Substantia nigra (tissue), 51 donors: ENCODE measurements at places on chromosomes 3 and 15.

DNA sequence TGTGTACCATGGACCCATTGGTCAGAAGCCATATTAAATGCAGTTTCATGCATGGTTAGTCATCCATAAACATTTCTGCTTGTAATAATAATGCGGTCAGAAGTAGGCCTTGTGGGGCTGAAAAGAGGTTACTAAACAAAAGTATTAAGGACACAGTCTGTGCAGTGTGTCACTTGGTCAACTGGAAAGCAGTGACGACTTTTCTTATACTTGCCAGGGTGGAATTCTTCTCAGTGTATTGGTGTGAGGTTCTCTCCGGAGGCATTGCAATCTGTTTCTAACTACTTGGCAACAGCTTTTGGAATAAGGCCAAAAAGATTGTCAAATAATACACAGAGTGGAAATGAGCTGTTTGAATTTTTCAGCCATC is 46.8 kb downstream of the CHL1 start:
- no peak for DNase-seq

DNA sequence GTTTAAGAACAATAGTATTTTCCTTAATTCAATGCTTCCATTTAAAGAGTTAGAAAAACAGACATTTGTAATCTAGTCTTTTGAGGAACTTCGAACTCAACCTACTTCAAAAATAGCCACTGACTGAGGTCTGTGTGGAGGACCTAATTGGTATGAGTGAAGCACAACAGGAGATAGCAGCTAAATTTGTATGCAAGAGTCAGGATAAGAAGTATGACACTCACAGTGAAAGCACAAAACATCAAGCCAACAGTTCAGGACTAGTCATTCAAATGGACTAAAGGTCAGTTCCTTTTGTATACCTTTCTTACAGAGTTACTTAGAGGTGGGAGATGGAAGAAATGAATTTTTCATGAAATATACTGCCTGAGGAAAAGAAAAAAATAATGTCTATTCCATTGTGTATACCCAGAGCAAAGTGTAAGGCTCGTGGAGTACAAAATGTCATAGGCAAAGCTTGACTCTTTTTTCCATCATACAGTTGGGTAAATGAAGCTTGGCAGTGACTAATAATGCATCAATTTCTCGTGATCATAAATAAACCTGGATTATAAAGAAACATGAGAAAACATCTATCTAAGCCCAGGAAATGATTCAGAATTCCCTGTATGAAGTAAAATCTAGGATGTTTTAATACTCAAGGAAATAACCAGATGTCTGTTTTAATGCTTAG is 1005.2 kb upstream of the CADM2 start:
- DNase-seq, result no peak

- DNase-seq, result no peak
These were observed 350.1 kb upstream of the ADAMTS9 start for GRCh38 chr3:65037861-65038260.

DNA sequence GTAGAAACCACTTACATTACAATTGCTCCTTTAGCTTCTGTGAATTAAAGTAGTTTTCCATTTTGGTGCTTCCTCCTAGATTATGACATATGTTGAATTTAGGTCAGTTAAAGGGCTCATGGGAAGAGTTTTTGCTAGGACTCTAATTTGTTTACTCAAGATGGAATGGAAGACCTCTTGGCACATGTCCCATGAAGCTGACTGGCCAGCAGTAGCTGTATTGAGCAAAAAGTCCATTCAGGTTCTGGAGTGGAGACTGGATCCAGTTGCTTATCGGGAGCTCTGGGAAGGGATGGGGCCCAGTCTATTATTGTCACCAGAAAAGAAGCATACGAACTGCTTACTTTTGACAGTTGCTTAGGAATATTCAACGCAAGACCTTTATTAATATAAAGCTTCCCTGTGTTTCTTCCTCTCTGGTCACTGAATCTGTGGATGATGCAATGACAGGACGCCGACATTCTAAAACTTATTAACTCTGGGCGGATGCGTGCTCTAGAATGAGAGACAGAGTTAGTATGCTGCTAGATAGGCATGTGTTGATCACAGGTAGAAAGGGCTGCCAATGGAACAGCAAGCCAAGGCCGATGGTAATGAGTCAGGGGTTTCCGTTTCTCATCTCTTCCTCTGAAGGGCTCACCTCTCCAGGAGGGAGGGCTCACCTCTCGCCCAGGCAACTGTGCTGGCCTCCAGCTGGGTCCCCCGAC is 155.8 kb downstream of the NR1D2 start:
- no peak for DNase-seq

- DNase-seq, result no peak
These were observed 181.6 kb downstream of the ROBO1 start for GRCh38 chr3:79586232-79586631.

- no peak for DNase-seq
These were observed 38.7 kb downstream of the THSD4 start for GRCh38 chr15:71153823-71154524.

DNA sequence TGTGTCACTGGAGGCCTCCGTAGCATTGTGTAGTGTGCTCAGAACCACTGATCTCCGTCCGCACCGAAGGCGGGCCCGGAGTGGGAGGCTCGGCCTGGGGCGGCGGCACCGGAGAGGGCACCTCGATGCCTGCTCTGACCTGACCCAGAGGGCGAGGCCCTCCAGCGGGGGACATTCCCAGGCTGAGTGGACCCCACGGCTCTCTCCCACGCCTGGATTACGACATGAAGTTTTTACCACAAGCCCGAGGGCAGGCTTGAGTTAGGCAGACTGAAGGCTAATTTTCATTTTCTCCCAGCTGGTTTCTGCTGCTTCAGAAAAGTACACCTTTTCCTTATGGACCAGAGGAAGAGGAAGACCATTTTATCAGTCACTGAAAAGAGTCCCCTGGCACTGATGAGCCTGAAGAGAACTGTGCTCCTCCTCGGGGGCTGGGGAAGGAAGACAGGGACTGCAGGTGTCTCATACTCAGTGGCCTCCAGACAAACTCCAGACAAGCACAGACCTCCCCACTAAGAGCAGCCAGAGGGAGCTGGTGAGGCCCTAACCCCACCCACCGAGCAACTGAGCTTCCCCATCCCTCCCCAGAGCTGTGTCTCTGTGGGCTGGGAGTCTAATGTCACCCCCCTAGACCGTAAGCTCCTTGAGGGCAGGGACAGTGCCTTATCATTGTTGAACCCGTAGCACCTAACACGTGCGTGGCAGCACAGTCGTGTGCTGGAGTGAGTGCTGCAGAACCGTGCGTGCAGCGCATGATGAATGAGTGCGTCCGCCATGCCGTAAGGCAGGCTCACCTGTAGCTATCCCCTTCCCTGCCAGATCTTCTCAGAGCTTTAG is 74.5 kb upstream of the BLM start:
- DNase-seq, result no peak

GRCh38 chr15:38668898-38669391 is 104.3 kb upstream of the RASGRP1 start:
- no peak for DNase-seq

- DNase-seq, result no peak
These were observed 130.8 kb downstream of the SNRK start for GRCh38 chr3:43417133-43417532.

- no peak for DNase-seq
These were observed 869 bp upstream of the TSC22D2 start for GRCh38 chr3:150407051-150407807.

GRCh38 chr15:88076328-88076727 is 180.2 kb downstream of the NTRK3 start:
- no peak for DNase-seq

DNA sequence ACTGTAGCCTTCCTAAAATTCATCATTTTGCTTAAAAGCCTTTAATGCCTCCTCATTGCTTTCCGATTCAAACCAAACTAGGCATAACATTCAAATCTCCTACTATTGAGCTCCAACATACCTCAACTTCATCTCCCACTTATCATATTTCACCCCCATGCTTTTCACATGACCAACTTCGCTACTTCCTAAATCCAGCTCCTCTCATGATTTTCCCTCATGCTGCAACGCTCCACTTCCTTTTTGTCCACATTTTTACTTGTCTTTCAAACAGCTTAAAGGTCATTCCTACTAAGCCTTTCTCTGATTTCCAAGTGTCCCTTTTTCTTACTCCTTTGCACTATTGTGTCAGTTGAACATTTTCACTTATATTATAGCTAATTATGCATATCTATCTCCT is 20.3 kb upstream of the ANXA2 start:
- no peak for DNase-seq

DNA sequence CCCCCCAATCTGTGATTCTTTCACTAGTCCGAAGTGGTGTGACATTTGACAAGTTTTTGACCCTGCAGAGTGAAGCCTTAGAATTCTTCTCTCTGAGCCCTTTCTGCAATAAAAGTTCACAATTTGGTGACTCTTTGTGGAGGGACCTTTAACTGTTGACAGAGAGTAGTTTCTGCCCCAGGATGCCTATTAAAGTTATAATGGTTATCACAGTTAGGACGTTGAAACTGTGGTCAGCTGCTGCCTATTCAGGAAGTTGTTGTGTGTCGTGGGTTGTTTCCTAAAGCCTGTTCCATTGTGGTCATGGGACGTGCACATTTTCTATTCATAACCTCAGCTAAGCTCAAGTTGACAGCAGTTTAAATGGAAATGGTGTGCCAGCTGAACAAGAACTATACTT is 274.5 kb downstream of the NEK10 start:
- DNase-seq, result no peak

GRCh38 chr3:40718681-40719080 is 193.9 kb downstream of the ZNF621 start:
- DNase-seq, result no peak

- DNase-seq, result no peak
These were observed 180.5 kb downstream of the FOXB1 start for GRCh38 chr15:60184579-60184978.

DNA sequence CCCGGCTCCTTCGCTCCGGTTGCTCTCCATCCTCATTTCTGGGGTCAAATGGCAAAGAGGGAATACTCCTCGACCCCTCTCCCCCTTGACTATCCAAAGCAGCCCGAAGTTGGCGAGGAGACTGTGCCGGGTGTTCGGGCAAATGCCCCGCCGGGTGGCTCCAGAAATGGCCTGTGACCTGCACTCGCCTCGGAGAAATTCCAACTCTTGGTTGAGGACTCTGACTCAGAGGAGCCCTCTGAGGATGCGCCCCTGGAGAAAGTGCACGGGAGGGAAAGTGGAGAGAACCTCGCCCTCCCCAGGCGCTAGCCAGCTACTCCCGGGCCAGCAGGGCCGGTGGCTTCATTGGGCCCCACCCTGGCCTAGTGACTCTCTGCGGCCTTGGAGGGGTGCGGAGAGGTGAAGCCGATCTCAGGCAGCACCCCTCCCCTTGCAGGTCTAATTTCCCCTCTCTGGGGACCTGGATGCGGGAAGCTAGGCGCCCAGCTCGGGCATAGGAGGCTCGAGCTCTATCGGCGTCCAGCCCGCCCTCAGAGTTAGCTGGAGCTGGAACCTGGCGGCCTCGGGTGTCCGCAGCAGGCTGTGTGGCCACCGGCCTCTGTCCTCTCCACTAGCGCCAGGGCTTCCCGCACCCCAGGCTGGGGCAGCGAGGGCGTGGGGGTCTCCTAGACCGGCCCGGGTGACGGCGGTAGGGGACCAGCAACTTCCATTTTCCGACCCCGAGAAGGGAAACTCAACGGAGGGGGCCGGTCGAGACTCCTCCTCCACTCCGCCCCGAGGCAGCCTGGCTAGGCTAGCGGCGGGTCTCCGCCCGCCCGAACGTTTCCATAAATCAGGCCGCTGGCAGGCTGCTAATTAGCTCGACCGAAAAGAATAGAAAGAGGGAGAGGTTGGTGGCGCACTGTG is 29.4 kb downstream of the NR2F2 start:
- DNase-seq, result no peak

DNA sequence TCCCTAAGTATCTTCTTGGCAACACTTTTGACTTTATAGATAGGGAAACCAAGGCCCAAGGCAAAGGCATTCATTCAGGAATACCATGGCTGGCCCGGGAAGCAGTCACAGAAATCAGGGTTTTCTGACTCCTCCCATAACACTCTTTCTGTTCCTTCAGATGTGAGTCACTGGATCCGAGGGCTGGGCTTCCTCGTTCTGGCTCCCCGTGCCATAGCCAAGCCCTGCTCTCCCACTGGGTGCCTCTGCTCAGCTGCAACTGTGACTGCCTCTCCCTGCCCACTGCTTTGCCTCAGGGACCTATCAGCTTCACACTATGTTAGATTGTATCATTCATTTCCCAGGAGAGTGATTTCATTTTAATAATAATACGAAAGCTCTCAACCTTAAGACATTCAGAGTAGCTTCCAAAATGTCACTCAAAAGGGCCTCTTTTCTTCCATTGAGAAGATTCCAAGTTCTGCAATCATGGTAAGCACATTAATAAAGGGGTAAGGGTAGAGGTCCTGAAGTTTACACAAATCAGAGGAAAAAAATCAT is 50.2 kb downstream of the GABRB3 start:
- DNase-seq, result no peak

DNA sequence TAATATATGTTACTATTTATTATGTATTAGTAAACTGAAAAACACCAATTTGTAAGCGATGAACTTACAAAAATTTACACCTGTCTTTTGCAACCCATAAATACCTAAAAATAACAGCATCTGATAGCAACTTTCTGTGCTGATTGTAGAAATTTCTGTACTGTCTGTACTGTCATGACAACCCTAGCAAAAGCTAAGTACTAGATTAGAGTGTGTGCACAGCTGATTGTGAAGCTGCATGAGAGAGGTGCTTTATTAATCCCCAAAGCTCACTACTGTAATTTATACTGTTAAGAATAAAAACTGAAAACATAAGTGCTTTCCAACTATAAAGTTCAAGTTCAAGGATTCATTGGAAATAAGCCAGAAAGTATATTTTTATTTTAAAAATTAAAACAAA is 815 bp downstream of the BCL2A1 start:
- DNase-seq, result no peak

GRCh38 chr3:217948-218347 is 21.4 kb downstream of the CHL1 start:
- no peak for DNase-seq

DNA sequence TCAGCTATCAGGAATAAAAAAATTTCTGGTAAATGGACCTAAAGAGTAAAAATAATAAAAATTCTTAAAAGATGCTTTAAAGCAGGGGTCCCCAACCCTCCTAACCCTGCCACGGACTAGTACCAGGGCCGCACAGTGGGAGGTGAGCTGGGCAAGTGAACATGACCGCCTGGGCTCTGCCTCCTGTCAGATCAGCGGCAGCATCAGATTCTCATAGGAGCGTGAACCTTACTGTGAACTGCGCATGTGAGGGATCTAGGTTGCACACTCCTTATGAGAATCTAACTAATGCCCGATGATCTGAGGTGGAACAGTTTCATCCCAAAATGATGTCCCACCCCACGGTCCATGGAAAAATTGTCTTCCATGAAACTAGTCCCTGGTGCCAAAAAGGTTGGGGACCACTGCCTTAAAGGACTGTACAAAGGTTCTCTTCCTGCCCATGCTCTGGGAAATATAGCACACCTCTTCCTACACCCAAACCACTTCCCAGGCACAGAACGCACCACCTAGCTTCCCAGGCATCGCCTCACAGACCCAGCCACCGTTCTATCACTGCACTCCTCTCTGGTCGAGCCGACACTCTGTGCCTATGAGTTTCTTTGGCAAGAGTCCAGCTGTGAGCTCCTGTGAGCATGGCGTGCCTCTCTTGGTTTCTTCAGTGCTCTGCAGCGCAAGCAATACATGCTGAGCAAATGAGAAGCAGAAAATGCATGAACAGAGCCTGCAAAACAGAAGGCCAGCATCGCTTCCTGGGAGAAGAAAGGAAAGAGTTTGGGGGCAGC is 104.9 kb downstream of the OCA2 start:
- no peak for DNase-seq

- no peak for DNase-seq
These were observed 50.5 kb upstream of the MINAR1 start for GRCh38 chr15:79381593-79381992.
